ENCODE measurements at places on chromosomes 7 and 10.
A peak's percentile ranks its signal among the peaks of the same experiment; 100 is the strongest.

DNA sequence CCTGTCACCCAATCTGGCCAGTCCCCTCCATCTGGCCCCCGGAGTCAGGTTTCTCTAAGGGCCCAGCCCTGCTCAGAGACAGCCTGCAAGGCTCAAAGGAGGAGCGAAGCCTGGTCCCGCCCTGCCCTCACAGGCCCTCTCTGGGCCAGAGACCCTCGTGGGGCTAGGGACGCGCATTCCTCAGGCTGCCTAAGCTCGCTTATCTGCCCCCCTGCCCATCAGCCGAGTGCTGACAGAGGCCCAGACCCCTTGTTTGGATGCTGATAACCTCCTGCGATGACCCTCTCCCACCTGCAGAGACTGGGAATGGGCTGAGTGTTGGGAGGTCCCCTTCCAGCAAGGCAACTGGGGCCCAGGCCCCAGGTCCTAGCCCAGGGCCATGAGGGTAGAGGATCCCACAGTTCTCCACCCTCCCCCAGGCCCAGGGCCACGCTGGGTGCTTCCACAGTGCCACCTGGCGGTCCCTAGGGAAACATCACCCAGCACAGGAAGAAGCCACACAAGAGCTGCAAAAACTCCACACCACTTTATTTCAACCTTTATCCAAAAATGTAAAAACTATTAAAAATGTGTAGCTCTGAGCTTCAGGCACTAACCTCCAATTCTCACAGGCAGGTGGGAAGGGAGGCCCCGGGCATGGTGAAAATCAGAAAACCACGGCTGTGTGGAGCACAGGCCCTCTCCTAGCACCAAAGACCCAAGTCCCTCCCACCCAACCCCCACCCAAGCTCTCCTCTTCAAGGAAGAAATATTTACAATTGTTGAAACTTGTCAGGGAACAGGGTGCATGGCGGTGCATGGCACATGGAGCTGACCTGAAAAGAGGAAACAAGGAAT, 2.2 kb downstream of the NPM3 start:
- DNase-seq: peak; percentile 71

- DNase-seq: no peak
These were observed 60.9 kb downstream of the COBL start for GRCh38 chr7:51255536-51256208.

DNA sequence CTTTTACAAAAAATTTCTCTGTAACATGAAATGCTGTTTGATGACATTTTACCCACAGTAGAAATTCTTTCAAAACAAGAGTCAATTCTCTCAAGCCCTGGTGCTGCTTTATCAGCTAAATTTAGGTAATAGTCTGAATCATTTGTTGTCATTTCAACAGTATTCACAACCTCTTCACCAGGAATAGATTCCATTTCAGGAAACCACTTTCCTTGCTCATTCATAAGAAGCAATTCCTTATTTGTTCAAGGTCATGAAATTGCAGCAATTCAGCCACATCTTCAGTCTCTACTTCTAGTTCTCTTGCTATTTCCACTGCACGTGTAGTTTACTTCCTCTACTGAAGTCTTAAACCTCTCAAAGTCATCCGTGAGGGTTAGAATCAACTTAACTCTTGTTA, 14.1 kb downstream of the STAG3 start:
- peak; percentile 77 for DNase-seq

DNA sequence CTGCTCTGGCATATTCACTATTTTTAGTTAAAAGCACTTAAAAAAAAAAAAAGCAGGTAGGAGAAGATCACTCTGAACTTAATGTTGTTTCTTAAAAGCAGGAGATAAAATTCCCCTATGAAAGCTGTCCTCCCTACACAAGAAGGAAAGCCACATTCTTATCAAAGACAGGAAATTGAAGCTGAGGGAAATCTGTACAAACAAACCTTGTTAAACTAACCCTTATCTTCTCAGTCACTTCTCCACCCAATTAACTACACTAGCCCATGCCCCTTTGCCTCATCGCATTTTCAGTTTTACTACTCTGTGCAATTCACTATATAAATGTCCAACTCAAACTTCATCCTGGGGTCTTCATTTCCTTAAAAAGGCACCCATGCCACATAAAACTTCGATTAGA, 2.7 kb upstream of the CDCA7L start:
- no peak for DNase-seq

DNA sequence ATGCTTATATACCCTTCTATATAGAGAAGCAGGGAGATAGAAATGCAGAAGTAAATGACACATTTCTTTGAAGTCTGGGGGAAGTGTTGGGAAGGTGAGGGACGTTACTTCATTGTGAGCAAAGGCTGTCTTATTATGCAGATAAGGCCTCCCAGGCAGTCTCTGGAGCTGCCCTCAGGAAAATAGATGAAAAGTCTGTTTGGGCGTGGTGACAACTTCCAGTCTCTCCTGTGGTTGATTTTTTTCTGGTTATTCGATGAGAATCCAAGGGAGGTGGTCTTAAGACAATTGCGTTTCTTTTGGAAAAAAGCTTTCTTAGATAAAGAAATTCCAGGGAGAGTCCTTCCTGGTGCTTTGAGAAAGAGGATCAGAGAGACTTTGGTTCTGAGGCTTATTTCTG, 84.0 kb downstream of the NEUROD6 start:
- DNase-seq: no peak

DNA sequence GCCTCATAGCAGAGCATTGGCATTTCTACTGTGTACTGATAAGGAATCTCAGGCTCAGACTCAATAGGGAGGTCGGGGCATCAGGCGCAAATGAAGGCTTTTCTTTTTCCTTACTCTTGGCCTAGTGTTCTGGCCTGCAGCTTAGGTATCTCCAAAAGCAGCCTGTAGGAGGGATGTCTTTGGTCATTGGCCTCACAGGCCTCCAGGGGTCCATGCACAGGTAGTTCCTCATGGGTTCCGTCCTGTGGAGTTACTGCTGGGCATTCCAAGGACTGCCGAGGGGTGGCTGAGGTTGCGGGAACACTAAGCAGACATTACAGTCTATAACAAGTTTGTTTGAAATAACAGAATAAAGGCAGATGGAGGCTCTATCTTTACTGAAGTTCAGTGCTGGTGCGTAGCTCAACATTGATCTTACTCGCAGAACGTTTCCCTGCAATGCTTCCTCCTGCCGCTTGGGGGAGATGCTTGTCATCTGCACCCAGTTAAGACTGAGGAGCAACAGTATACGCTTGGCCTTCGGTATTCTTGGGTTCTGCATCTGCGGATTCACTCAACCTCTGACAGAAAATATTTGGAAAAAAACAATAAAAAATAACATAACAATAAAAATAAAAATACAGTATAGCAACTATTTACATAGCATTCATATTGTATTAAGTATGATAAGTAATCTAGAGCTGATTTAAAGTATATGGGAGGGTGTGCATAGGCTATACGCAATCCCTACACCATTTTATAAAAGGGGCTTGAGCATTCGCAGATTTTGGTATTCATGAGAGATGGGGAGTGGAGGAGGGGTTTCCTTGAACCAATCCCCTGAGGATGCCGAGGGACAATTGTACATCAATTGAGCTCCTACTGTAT, 58.9 kb downstream of the SH2D4B start:
- DNase-seq: peak; percentile 40

GRCh38 chr10:1657479-1657878, 79.8 kb downstream of the ADARB2 start:
- no peak for DNase-seq

DNA sequence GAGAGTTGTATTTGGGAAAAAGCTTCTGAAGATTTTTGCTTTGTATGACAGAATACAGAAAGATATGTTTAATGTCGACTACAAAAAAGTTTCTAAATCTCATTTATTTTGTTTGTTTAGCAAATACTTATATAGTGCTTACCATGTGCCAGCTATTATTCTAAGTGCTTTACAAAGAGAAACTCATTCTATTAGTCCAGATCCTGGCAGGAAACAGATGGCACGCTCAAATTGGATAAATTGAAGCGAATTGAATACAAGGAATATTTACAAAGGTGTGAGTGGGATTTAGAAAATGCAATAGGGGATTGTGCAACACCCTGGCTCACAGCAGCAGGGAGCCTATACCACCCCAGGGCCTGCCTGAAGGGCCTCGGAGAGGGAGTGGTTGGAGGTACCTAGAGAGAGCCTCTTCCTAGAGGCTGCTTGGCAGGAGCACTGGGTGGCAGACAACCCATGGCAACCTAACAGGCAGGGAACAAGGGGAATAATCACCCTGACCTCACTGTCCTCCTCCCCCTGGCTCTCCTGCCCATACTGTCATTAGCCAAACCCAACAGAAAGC, 27.6 kb upstream of the FAM204A start:
- no peak for DNase-seq

GRCh38 chr10:24457661-24458318, 248.9 kb downstream of the KIAA1217 start:
- DNase-seq: peak; percentile 60

GRCh38 chr10:96305019-96305418, 785 bp downstream of the DNTT start:
- DNase-seq: no peak

- DNase-seq: no peak
These were observed 6.8 kb downstream of the FFAR4 start for GRCh38 chr10:93573051-93573909.

DNA sequence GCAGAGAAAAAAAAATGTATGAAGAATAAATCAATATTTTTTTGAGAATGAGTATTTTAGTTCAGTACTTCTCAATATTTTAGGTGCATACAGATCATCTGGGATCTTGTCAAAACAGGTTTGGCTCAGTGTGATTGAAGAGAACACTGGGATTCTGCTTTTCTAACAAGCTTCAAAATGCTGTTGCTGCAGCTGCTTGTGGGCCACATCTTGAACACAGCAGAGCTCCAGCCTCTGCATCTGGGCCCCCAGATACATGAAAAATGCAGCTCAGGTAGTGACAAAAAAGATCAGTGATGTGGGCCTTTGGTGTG, 1177.1 kb upstream of the C7orf33 start:
- DNase-seq: no peak

DNA sequence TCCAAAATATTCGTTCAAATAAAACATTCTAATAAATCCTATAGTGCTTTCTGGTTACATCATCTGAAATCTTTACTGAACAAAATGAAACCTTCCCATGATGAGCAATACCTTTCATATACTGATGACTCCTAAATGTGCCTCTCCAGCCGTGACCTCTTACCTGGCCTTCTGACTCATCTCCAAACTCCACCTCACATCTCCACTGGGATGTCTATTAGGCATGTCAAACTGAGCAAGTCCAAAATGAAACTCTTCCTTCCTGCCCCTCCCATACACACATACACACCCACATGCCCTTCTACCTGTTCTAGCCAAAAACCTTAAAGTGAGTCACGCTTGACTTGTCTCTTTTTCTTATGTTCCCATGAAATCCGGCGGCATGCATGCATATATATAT, 22.9 kb downstream of the GSAP start:
- no peak for DNase-seq

GRCh38 chr7:3149231-3149995, 105.7 kb upstream of the CARD11 start:
- DNase-seq: no peak

- no peak for DNase-seq
These were observed 9.7 kb downstream of the TBRG4 start for GRCh38 chr7:45101748-45102147.

DNA sequence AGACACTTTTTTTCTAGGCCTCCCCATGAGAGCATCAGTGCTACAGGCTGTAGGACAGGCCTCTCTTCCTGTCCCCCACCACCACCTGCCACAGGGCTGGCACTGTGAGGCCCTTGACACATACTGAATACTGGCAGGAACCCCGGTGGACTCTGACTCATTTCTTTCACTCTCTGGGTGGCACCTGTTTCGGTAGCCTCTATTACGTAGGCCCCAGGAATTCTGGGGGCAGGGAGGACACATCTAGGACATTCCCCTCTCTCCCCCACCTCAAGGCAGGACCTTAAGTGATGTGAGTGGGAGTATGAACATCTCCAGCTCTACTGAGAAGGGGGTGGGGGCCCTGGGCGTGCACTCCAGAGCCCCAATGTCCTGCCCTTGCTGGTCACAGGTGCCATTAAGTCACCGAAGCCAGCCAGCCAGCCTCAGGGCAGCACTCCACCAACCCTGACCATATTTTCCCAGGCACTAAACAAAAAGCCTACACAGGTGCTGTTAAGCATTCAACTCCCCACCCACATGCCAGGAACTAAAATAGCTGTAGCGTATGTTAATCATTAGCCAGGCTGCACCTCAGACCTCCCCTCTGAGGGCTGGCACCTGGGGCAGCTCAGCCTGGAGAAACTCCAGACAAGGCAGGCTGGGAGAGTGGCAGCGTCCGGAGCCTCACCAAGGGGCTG, 8.9 kb downstream of the ANXA11 start:
- peak; percentile 48 for DNase-seq

DNA sequence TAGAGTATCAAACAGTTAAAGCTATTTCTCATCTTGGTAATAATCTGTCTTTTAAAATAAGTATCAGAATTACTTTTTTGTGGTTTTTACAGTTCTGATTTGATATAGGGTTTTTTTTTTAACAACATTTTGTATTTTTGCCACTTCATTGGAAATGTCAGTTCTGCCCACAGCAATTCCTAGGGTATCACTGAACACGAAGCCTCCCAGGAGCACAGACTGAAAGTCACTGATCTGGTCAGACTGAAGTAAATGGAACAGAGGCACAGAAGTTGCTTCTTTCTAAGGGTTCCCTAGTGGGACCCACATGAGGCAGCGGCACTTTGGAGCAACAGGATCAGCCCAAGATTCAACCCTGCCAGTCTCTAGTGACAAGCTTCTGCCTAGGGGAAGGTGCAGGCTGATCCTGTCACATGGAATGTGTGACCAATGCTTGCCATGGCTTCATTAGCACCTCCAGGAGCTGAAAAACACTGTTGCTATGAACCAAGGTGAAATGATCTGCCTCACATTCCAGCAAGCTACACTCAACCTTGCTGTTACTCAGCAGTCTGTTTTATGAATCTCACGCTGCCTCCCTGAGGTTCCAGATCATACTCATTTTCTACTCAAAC, 273.4 kb upstream of the CSTF2T start:
- DNase-seq: no peak
